ENCODE measurements at places on chromosomes 13 and 19.

DNA sequence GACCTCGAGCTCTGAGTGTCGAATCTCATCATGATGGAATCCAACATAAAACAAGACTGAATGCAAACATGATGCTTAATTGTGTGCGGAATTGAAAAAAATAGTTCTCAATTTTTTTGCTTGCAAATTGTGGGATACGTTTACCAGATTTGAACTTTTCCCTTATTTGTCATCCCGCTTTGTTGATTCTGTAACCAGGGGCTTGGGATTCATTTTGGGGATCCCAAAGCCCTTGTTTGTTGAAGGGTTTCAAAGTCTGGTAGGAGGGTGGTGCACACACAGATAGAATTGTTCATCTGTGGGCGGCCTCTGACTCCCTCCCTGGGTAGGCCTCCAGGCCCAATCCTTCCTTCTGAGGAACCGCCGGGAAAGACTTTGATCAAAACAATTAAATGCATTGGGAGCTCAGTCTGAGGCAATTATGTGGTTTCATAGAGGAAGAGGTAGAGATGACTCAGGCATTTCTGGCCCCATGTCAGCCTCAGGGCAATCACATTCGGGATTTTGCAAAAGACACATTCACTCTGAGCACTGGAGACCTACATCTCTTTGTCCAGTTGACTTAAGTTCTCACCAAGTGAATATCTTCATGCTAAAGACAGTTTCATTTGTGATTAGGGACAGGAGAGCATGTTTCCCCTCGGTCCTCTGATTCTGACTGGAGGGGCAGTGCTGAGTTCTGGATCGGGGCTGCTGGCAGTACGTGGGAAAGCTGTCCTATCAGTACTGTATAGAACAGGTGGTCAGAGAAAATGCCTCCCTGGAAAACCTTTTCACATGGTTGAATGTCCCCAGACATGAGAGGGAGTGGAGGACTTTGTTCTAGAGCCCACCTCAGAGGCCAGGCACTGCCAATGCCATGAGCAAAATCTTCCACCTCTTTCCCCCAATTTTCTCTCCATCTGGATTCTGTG, 27.8 kb upstream of the IGFL4 start:
- DNase-seq, result no peak

DNA sequence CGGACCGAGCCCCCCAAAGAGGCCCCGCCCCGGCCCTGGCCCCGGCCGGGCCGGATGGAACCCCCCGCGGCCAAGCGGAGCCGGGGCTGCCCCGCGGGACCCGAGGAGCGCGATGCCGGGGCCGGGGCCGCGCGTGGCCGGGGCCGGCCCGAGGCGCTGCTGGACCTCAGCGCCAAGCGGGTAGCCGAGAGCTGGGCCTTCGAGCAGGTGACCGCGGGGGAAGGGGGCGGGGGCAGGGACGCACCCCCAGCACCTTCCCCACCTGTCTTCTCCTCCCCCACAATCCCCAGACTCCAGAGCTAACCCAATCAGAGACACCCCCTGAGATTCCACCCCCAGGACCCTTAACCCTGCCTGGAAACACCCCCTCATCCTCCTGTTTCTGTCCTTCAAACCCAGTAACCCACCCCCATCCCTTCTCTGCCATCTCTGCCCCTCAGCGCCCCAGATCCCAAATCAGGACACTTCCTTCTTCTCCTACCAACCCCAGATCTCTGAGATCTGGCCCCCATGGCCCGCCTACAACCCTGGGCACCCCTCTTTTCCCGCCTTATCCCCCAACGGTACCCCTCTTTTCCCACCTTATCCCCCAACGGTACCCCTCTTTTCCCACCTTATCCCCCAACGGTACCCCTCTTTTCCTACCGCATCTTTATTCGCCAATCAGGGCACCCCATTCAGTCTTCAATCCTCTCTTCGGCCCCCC, 505 bp downstream of the ZSWIM4 start:
- DNase-seq, result no peak

- peak; percentile 30 for DNase-seq
These were observed 81.5 kb downstream of the RYR1 start for GRCh38 chr19:38514812-38515633.

DNA sequence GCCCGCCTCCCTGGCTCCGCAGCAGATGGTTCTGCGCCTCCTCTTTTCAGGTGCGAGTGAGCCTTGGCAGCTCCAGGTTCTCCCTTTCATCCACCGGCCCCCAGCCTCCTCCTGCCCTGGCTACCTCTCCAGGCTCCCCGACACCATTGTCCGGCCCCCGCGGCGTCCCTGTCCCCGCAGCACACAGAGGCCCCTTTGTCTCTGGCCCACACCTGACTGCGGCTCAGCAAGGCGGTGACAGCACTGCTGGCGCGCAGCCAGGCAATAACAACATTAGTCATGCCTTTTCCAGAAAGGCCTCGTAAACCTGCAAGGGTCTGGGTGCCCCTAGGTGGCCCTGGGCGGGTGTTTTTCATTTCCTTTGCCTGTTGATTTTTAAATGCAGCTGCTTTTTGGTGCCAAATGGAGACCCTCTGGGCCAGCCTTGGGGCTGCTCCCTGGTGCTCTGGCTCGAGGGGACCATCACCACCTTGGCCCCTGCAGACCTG, 73.2 kb upstream of the MEDAG start:
- peak; percentile 62 for DNase-seq

DNA sequence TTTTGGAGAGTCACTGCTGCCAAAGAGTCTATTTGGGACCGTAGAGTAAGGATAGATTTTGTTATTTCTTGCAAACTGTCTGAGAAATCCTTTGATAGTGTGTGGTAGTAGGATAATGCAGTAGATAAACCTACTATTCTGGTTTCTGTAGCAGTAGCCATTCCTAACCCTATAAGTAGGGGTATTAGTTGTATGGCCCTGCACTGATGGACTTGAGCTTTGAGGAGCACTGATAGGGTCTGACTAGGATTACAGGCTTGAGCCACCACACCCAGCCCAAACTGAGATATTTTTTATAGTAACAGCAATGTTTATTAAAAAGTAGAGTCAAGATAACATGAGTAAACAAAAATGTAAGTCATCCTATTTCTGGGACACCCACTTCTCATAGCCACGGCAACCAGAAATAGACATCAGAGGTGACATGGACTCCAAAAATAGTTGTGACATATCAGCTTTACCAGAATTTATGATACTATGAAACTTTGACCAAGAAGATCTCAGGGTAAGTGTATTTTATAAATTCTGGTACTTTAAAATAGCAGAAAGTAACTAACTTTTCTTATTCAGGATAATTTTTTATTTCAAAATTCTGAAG, 479.1 kb downstream of the SUCLA2 start:
- no peak for DNase-seq

DNA sequence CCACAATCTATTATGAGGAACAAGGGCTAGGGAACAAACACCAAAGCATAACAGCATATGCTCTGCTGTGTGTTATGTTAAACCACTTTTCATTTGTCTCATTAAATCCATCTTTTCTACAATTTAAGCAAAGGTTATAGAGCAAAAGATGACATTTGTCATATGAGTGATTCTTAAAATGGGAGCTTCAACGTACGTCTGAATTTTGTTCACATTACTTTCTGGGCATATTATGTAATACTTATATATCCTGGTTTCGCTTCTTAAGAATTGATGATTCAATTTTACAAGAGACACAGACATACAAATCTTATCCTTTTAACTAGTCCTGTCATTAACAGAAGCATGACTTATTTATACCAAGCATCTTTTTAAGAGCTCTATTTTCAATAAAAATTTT, 3.3 kb upstream of the TPP2 start:
- no peak for DNase-seq

DNA sequence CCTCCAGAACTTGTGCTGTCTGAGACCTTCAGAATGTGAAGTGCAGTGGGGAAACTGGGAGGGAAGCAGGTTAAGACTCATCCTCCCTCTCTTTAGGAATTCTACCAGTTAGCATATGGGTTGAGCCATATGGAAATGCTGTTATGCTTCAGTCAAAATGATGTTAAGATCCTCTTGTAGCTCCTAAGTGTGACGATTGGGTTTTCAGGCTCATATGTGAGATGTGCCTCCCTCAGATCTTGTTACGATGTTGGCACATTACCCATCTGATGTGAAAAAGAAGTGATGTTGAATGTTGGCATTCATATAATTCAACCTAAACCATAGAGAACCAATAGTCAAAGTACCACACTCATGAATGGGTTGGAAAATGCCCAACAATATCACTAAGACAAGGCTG, 67.8 kb upstream of the IPO5 start:
- no peak for DNase-seq

DNA sequence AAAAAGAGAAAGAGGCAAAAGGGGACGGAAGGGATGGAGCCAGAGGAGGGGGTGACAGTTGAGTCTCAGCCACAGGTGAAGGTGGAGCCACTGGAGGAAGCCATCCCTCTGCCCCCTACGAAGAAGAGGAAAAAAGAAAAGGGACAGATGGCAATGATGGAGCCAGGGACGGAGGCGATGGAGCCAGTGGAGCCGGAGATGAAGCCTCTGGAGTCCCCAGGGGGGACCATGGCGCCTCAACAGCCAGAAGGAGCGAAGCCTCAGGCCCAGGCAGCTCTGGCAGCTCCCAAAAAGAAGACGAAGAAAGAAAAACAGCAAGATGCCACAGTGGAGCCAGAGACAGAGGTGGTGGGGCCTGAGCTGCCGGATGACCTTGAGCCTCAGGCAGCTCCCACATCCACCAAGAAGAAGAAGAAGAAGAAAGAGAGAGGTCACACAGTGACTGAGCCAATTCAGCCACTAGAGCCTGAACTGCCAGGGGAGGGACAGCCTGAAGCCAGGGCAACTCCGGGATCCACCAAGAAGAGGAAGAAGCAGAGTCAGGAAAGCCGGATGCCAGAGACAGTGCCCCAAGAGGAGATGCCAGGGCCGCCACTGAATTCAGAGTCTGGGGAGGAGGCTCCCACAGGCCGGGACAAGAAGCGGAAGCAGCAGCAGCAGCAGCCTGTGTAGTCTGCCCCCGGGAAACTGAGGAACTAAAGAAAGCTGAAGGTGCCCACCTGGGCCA, 2.5 kb downstream of the POLR1G start:
- no peak for DNase-seq

- no peak for DNase-seq
These were observed at the start of gene AZU1 for GRCh38 chr19:827710-828321. TSS of gene AZU1 (plus strand) at chr19:827837. CDS start at chr19:827847, 10 bp downstream.

DNA sequence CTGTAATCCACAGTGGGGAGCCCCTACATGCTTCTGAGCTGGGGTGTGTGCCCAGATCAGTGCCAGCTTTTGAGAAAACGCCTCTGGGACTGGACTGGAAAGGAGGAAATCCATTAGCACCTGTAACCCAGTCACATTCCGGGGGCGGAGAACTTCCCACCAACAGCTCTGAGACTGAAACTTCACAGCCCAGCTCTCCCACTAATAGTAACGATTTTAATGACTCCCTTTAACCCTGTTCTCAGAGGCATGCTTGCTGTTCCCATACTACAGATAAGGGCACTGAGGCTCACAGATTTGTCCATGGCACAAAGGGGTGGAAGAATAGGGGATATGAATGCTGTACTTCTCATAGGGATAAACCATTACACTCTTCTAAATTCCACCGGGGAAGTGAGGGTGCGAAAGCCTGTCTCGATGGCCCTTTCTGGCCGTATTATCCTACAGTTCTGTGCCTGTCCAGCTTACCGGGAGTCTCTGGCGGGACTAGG, 851 bp downstream of the FBXO46 start:
- no peak for DNase-seq

DNA sequence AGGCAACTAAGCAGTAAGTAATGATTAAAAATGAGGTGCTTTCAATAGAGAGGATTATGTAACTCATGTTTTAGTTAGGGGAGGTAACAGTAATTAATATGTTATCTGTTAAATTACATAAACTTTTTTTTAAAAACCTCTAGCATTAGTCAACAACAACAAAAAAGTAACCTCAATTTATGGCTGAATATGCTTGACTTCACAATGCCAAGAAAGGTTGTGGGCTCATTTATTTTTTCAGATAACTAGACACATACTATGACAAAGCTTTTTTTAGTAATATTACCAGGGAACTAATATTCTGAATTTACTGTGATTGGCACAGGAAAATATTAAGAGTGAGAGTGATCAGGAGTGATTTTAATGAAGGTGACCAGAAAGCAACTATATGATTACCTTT, 54.9 kb downstream of the KCNRG start:
- no peak for DNase-seq

GRCh38 chr19:54282686-54283470, 2.0 kb upstream of the LILRB2 start:
- DNase-seq, result no peak

- peak; percentile 9 for DNase-seq
These were observed 14.2 kb downstream of the ONECUT3 start for GRCh38 chr19:1767464-1767933.

DNA sequence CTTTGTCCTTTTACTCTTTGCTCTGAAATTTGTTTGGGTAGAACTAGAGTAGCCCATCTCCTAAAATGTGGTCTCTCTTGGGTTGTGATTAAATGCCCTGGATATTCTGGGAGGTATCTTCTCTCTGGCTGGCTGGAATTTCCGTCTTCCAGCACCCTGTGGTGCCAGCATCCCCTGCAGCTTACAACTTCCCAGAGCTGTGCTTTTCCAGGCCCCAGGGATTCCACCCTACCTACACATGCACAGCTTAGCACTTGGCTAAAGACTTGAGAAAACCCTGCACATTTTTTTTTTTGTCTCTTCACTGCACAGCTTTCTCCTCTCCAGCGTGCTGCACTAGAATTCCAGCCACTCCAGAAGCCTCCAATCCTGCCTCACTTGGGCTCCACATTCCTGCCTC, 334.7 kb downstream of the IRS2 start:
- DNase-seq, result no peak

DNA sequence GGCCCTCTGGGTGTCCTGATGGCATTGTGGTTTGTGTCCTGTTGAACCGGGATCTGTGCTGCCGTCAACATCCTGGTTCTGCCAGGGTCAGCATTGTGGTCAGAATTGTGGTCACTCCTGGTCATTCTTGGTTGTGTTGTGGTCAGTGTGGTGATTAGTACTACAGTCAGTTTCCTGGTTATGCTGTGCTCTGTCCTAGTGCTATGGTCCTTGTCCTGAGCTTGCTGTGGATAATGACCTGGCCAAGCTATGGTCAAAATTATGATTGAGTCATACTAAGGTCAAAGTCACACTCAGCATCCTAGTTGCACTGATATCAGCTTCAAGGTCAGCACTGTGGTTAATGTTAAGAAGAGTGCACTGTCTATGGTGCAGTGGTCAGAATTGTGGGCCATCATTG, 4.5 kb upstream of the OLFM2 start:
- no peak for DNase-seq

GRCh38 chr13:78784014-78784750, 125.2 kb upstream of the OBI1 start:
- DNase-seq, result no peak

- DNase-seq, result no peak
These were observed 28.1 kb upstream of the GTF3A start for GRCh38 chr13:27396252-27396846.

DNA sequence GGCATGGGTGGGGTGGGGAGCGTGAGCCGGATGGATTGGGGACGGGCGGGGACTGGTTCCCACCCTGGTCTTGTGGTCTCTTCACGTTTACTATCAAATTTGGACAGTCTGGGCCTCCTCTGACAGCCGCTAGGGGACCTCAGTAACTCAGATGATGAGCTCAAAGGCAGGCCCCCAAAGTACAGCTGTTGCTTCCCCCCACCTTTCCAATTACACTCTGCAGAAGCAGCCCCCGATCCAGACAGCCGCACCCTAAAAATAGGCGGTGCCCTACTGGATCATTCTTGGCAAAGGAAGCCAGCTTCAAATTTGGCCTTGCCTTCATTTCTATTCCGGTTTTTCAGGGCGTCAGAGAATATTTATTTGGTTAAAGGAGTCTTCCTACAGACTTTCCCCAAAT, 1.9 kb upstream of the FOXO1 start:
- no peak for DNase-seq

- no peak for DNase-seq
These were observed 7.5 kb downstream of the RAB4B start for GRCh38 chr19:40785526-40785925.
